ENCODE measurements at places on chromosomes 3 and 15.

DNA sequence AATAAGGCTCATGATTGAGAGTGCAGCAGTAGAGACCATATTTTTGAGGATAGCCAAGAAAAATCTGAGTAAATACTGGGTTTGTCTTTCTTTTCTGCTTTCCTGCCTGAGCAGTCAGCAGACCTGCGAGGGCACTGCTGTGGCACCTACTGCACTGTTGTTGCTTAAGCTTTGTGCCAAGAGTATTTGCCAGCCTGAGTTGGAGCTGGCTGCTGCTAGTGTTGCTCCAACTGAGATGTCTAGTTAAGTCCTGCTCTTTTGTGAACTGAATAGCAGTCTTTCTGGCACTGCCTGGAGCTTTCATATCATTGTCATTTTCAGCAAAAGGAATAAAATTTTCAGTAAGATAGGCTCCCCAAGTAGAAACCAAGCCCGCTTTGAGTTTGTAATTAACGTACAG is 214.5 kb upstream of the P2RY1 start:
- no peak for DNase-seq

- DNase-seq, result no peak
Observed at GRCh38 chr15:80531388-80531787, 127.2 kb downstream of the ARNT2 start.

DNA sequence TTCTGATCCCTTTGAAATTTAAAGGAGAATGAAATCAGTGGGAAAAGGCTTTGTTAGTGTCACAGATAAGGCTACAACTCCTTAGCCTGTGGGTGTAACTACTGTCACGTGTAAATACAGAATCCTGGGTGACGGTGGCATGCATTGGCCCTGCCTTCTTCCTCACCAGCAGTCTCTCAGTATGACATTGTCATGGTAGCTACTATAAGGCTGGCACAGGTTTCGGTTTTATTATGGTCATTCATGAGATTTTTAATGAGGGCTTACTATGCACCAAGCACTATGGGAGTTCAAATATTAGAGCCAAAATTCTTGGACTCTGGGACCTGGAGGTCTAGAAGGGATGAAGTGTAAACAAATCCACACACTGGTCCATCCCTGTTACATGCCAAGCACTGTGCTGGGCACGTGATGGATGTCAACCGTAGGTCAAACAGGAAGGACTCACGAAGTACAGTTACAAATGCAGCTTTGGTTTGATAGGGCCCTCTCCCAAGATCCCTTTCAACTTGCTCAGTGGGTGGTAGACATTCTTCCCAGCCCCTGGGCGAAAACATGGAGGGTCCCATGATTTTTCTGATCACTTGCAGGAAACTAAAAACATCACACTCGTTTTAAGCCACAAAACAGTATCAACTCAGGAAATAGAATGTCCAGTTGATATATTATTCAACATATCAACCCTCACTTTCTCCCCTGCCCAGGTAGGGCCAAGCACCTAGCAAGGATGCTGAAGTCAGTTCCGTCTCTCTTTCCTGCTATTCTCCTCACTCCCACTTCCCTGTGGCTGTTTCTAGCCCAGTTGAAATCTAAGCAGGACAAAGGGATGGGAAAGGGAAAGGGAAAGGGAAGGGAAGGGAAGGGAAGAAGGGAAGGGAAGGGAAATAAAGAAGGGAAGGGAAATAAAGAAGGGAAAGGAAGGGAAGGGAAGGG is 25.3 kb downstream of the BFSP2 start:
- DNase-seq, result no peak

GRCh38 chr3:74465715-74466410 is 148.6 kb downstream of the CNTN3 start:
- DNase-seq, result no peak

GRCh38 chr3:177739461-177739860 is 542.2 kb upstream of the TBL1XR1 start:
- no peak for DNase-seq

GRCh38 chr3:62451211-62451887 is 78.0 kb upstream of the FEZF2 start:
- DNase-seq, result no peak

GRCh38 chr15:43370310-43370974 is 401 bp downstream of the ZSCAN29 start:
- peak; percentile 11 for DNase-seq

DNA sequence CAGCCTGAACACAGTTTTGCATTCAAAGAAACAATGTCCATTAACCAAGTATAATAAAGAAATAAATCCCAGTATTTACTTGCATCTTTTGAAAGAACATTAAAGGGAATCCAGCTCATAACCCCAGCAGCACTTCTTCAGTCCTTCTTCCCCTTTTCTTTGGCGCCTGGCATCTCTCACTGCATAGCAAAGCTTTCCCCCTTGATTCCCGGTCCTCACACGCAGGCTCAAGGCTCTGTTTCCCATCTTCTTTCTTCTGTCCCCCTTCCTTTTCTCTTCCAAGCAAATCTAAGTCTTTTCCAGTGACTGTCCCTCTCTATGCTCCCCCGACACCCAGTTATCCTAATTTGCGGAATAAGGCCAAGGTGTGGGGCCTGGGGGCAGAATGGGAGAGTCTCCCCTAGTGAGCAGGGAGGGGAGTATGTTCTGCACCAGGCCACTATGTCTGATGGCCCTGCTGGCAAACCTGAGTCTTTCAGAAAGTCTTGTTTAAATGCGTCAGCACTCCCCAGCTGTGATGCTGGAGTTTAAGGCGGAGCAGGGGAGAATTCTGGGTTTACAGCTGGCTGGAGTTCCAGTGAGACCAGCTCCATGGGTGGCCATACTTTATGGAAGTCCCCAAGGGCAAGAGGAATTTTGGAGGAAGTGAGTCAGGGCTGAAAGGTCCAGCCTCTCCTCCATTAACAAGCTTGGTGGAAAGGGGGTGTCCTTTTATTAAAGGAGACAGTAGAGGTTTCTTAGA is 42.1 kb downstream of the GOLGA6A start:
- DNase-seq, result peak; percentile 44

DNA sequence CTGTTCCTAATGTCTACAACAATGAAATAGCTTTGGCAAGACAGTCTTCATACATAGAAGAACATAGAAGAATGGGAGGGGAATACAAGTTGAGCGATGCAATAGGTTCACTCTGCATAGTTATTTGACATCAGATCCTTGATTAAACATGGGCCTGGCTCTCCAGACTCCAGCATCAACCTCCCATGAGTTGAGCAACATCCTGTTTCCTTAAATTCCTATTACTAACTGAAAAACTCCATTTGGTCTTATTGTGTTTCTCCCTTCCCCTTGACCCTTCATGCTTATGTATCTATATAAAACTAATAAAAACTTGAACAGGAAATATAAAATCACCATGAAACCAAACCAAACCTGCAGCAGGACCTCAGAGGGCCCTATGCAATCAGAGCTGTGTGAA is 304.5 kb upstream of the SATB1 start:
- DNase-seq, result no peak

- DNase-seq, result no peak
Observed at GRCh38 chr3:143220741-143221140, 101.2 kb downstream of the CHST2 start.

DNA sequence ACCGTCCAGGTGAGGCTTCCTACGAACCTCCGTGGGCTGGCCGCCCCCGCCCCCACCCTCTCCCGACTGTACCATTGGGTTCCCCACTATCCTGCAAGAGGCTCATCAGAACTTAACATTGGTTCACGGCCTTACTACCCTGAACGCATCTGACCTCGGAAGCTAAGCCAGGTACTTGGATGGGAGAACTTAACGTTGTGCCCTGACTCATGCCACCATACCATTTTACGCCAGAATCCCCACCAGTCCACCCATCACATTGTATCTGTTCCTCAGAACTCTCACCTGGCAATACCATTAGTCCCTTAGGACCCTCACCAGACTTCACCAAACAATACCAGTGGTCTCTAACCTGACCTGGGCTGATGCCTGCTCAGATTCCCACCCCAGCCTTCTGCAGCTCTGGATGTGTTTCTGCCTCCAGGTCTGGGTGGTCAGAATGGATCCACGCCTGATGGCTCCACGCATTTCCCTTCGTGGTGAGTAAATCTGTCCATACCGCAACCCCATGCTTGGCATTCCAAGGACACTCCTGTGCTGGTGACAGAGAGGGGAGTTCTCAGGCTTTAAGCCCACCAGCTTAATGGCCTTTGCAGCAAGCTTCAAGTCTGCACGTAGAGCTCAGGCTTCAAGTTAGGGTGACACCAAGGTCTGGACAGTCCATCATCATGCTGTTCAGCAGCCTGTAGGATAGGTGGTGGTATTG is 562 bp downstream of the TCTA start:
- DNase-seq, result no peak

- peak; percentile 80 for DNase-seq
Observed at GRCh38 chr3:52428151-52429005, 16.5 kb downstream of the SEMA3G start.

DNA sequence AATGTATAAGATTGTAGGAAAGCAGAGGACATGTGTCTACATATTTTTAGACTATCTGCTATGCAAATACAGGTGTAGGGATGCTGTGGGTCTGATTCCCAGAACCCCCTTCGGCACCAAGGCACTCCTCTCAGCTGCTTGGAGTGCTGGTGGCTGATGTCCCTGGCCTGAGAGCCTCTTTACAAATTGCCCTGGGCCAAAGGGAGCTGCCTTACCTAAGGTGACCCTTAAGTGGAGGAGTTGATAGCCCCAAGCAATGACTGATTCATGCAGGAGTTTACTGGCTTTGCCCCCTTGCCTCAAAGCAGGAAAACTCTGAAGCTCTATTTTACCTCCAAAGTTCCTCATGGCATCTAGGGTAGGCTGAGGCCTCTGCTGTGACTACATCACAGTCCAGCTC is 83.0 kb downstream of the ZNF385D start:
- DNase-seq, result no peak

- peak; percentile 55 for DNase-seq
Observed at GRCh38 chr3:36446276-36446675, 66.0 kb downstream of the STAC start.

DNA sequence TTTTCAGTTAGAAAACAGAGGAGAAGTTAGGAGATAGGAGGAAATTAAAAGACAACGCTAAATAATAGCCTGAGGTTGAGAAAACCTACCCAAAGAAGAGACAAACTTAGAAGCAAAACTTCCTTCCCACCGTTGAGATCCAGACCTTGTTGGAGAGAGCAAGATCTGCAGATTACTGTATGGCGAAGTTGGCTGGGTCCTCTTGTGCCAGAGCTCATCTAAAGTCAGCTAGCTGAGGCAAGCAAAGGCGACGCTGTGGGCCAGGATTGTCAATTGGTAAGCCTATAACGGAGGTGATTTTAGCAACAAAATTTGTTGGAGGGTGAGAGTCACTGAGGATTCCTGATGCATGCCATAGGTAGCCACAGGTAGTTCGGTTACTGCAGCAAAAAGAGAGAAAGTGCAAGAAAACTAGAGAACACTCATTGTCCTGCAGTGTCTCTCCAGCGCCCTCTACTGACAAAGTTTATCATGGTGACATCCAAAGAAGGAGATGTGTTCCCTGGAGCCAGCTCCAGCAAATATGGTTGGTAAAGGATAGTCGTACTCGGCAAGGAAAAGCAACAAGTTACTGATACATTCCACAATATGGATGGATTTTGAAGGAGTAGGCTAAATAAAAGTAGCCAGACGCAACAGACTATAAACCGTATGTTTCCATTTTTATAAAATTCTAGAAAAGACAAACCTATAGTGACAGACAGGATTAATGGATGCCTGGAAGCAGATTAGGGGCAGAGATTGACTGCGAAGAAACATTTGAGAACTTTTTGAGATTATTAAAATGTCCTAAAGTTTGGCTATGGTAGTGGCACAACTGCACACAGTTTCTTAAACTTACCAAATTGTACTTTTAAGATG is 9.8 kb upstream of the OR5K4 start:
- peak; percentile 4 for DNase-seq

DNA sequence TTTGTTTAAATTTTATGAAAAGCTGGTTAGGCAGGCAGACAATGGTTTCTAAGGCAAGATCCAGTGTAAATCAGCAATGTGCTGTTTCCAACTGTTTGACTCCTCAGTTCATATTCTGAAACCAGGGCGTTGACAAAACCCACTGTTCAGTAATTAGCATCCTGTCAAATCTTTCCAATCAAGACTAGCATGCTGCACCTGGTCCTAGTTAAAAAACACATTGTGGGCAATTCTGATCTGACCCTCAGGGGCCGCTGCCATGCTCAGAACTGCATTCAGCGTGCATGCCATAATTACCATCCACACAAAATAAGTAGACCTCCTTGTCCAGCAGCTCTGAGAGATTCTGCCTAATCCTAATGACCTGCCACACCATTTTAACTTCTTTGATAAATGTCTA is 20.9 kb upstream of the RBP1 start:
- no peak for DNase-seq
